Posterior vena cava (tissue), 2 donors: ENCODE measurements at places on chromosomes 4 and X.

GRCh38 chr4:25923745-25924144 lies 9.7 kb downstream of the SMIM20 start:
- no peak for DNase-seq

DNA sequence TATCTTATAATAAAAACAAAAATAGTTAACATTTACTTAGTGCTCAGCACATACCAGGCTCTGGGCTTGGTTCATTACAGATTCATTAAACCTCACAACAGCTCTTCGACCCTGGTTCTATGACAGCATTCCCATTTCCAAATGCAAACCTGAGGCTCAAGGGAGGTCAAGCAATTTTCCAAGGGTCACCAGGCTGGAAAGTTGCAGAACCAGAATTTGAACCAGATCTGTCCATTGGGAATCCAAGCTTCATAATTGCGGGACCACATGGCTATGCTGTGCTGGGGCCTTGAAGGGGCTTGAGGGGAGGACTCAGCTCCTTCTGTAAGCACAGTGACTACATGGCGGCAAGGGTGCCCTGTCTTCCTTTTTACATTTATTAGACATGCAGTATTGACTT lies 197.3 kb upstream of the LNX1 start:
- DNase-seq = no peak

DNA sequence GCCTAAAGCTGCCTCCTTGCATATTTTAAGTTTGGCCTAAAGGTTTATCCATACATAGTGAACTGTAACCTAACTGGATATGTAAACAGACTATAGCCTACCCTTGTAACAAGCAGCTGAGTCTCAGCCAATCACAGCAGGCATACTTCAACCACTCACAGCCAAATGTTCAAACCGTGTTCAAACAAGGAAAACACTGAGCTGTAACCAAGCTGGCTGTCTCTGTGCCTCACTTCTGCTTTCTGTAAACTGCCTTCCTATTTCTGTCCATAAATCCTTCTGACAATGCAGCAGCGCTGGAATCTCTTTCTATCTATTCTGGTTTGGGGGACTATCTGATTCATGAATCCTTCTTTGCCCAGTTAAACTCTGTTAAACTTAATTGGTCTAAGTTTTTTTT lies 16.4 kb downstream of the DSPP start:
- no peak for DNase-seq

- DNase-seq = no peak
Observed at GRCh38 chrX:146921204-146921603, 106.7 kb upstream of the CXorf51A start.

DNA sequence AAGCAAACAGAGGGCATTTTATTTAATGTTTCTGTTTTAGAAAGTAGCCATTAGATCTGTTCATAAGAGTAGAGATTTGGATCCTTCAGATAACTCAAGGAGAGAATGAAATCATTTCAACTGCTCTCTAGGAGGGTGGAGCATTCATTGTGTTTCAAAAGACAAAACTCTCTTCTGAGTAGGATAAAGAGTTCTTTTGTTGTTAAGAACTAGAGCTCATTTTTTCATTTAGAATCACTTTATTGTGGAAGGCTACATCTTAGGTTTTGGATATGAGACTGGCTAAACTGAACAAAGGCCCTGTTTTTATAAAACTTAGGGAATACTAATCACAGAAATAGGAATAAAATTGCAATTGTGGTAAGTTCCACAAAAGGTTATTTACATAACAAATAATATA lies 193.9 kb upstream of the PCDH10 start:
- no peak for DNase-seq

- no peak for DNase-seq
Observed at GRCh38 chr4:154928640-154929257, 147.7 kb downstream of the RBM46 start.

DNA sequence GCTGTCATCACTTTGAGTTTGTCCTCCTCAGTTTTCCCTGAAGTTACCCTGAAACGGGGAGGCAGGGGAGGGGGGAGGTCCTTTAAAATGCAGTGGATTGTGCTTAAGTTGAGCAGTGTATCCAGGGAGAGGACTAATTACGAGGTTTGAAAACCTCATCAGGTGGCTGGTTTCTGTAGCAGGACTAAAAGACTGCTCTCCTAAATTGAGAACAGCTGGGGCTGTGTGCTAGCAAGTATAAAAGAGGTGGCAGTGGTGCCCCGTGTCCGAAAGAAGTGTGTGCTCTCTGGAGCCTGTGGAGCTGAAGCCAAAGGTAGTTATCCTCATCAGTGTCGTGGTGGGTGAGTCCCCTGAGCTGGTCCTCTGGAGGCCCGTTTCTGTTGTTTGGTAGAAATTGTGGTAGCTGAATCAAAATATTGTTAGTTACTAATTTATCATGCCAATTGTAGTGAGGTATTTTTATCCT lies 37.2 kb upstream of the CYP2U1 start:
- no peak for DNase-seq

GRCh38 chr4:182903013-182903412 lies 14.2 kb downstream of the DCTD start:
- DNase-seq = no peak

DNA sequence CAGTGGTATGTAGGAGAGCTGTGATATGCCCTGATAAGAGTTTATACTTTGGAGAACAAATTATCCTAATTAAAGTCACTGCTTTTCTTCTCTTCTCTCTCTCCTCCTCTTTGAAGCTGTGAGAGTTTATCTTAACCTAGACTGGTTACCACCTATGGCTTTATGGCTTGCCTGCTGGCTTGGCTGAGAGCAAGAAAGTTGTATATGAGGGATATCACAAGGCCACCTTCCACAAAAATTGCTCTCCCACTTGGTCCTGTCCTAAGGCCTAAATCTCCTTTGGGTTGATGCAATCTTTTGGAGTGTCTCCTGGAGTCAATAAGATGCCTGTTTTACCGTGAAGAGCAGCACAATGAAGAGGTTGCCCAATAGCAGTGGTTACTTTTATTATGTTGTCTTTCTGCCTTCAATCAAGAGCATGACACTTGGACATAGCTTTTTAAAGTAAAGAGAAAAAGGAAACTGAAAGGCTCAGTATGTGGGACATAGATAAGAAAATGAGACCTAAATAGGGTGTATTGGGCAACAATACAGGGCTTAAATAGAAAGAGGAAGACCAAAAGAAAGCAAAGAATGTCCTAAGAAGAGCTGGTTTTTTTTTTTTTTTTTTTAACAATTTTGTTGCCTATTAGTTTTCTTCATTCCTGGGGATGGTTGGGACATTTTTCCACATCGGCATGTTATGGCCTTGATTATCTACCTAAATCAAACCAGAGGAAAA lies 9.2 kb downstream of the GUCY1A1 start:
- DNase-seq = no peak

GRCh38 chrX:16418650-16419049 lies 231.3 kb upstream of the S100G start:
- no peak for DNase-seq

DNA sequence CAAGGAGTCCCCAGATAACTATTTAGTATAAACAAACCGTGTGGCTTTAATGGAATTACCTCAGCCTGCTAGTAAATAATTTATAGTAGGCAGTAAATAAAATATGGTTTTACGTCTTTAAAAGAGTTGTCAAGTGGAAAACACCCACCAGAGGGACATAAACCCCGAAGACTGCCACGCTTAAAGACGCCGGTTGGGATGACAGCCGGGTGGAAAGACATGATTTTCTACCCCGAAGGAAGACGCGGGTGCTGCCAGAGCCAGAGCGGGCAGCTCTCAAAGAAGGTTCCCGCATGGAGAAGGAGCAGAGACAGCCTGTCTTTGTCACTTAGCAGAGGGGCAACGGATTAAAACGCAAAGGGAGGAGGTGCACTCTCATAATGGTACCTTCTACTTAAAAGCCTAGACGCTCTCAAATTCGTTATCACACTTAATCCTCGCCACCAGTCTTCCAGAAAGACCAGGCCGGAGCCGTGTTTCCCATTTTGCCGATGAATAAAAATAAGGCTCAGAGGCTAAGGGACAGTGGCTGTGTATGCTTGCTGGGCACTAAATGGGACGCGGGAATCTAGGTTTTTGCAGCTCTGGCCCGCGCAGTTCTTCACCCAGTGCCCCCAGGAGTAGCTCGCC lies 140.5 kb upstream of the ZIC3 start:
- DNase-seq = no peak

GRCh38 chr4:47837094-47837907 lies 566 bp downstream of the CORIN start:
- DNase-seq = peak; percentile 83

DNA sequence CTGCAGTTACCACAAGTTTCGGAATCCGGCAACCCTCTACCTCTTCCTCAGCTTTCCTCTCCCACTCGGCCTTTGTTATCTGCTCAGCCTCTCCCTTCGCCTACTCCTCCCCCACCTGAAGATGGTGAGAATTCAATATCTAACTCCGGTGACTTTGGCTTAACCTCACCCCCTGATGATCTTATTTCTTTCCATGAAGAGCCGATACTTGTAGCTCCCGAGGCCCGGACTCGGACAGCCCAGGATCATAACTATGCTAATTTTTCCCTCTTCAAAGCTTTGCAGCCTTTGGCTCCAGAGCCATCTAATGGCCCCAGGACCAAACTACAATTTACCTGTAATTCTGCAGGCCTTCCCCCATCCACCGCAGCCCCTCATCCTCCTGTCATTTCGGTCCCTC lies 32.0 kb upstream of the MGST2 start:
- DNase-seq = no peak

DNA sequence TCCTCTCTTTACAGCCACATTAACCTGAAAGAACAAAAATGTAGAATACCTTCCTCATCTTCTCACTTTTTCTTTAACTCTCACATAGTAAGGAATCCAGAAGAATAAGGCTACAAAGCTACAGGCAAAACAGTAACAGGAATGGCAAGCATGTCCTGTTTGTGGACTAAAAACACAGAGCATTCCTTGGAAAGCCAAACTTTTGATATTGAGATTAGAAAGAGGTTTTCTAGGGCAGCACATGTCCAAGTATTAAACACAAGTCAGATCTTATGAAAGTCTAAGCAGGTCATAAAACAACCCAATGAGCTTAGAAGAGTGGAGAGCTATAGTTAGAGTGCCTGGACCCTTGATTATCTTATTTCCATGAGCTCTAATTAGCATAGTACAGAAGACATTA lies 58.2 kb upstream of the FAM9C start:
- no peak for DNase-seq

GRCh38 chrX:79366873-79367749 lies at the start of gene ITM2A:
ITM2A (minus strand) TSS chrX:79367334; CDS start chrX:79367215, 119 bp downstream.
- DNase-seq = peak; percentile 85

- DNase-seq = no peak
Observed at GRCh38 chr4:3355266-3355748, 62.5 kb downstream of the RGS12 start.

DNA sequence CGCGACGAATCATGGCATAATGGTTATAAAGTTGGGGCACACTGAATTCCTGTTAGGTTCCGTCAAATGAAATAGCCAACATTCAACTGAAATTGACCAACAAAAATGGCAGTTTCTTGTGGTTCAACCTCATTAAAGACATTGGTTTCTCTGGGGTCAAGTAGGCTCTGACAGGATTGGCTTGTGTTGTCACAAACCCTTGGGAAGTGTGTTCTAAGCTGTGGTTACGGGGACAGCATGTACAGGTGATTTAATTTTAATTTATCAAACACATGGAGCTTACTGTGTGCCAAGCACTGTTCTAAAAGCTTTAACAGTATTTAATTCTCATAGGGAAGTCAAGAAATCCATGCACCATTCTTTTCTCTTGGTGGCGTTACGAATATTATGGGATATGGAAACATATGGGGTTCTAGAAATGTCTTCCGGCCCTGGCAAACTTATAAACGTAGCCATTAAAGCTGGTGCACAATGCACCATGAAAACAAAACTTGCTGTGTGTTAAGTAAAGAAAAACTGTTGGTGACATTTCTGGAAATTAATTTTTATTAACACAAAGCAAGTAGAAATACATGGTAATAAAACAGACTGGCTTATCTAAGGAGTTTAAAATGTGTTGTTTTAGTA lies 891 bp downstream of the XK start:
- no peak for DNase-seq

DNA sequence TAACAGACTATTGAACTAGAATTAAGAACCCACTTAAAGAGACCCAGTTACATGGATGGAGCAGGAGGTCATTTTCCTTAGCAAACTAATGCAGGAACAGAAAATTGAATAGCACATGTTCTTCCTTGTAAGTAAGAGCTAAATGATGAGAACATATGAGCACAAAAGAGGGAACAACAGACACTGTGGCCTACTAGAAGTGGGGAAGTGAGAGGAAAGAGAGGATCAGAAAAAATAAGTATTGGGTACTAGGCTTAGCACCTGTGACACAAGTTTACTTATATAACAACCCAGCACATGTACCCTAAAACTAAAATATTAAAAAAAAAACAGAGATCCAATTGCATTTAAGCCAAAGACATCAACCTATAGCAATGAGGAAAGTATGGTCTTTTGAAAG lies 26.2 kb downstream of the ARAP2 start:
- no peak for DNase-seq
